ENCODE measurements at places on chromosomes 2 and 18. TPM values are rescaled to one million over a fixed set of nuclear protein-coding genes. Genes with fewer than 3 reads are reported as not detected.

- no peak for DNase-seq
These were observed 95.3 kb upstream of the GLS start for GRCh38 chr2:190785334-190785733.

GRCh38 chr2:140128909-140129308 is 1348.7 kb upstream of the NXPH2 start:
- no peak for DNase-seq

The SERPINB4 gene
- not detected for total RNA-seq

DNA sequence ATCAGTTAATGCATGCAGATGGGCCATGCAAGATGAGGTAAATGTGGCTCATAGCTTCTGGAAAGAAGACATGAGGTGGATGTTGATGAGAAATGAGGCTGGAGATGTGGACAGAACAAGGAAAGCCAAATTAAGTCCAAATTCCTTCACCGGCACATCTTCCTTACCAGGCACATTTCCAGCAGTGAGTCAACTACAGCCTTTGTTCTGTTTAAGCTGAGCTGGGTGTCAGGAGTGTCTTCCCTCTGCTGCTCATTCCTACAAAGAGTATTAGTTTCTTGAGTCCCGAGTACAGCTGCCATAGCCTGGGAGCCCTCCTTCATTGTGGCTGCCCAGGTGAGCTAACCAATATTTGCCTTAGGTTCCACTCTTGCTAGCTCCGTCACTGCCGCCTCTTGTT is 945.0 kb downstream of the SLC4A3 start:
- peak; percentile 35 for DNase-seq

The C2orf68 gene
- total RNA-seq: 16.2 TPM

- DNase-seq: no peak
These were observed 224.5 kb downstream of the TXNL1 start for GRCh38 chr18:56413862-56414261.

DNA sequence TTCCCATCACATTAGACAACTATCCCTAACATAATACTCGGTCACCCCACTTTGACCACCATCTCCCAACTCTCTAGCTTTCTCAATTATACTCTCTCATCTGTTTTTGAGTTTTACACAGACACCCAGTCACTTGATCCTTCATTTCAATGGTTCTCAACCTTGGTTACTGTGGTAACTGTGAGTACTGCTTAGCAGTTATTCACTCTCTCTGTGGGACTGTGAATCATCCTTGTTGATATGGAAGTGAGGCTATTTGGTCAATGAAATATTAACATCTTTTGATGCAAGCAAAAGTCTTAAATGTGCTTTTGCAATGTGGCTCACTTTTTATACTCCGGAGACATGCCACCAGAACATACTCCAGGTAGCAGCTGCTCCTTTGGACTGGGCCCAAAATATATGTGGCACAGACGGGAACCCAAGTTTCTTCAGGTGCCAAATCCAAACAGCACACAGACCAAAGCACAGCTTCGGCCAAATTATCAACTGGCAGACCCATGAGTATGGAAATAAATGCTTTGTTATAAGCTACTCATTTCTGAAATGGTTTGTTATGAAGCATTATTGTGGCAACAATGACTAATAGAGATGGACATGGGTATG is 75.0 kb upstream of the SLC25A52 start:
- DNase-seq: no peak

DNA sequence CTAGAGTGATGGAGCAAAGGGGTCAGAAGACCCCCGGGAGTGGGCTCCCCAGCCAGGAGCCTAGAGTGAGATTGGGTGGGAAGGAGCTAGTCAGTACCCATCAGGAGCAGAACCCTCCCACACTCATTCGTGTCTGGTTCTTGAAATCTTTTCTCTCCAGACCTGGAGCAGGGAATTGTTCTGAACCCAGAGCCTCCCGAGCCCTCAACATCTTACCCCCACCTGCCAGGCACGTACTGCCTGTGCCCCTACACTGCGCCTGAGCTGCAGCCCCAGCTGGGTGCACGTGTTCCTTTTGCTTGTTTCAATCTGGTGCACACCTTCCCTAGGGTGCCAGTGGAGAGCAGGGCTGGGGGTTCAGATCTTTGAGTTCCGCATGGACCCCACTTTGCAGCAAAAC is 52.6 kb downstream of the BCL2L11 start:
- no peak for DNase-seq
